Right lung (tissue), 10 donors: ENCODE measurements at places on chromosomes 4 and X. TPM values are rescaled to one million over a fixed set of nuclear protein-coding genes. Genes with fewer than 3 reads are reported as not detected.

Gene IL1RAPL2
- 0.72 TPM for polyA plus RNA-seq

Gene GABRG1
- polyA plus RNA-seq: 0.67 TPM

Gene SPANXB1
- polyA plus RNA-seq: not detected

Gene CXCL1
- 0.84 TPM for polyA plus RNA-seq

- no peak for DNase-seq
These were observed 210.7 kb upstream of the EOLA2 start for GRCh38 chrX:150148749-150149672.

- DNase-seq: peak; percentile 64
These were observed 627.0 kb downstream of the BCOR start for GRCh38 chrX:39470588-39471407.

- DNase-seq: no peak
These were observed 150.4 kb upstream of the PCDH10 start for GRCh38 chr4:132998585-132999230.

DNA sequence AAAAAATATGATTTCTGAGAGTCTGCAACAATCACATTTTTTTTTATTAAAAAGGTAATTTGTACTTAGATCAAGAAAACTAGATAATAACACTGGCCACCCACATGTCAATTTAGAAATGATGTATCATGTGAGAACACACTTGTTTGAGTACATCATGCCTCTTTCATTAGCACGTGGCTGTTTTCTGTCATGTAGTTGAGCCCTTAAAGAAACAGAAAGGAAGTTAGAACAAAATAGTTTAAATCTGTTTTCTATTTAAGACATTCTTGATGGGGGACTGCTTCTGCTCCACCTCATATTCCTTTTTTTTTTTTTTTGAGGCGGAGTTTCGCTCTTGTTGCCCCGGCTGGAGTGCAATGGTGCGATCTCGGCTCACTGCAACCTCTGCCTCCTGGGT is 207.5 kb downstream of the NSUN7 start:
- DNase-seq: no peak

- DNase-seq: no peak
These were observed 35.9 kb downstream of the MOB1B start for GRCh38 chr4:70938086-70938485.

GRCh38 chr4:30832639-30833038 is 112.5 kb downstream of the PCDH7 start:
- DNase-seq: no peak

DNA sequence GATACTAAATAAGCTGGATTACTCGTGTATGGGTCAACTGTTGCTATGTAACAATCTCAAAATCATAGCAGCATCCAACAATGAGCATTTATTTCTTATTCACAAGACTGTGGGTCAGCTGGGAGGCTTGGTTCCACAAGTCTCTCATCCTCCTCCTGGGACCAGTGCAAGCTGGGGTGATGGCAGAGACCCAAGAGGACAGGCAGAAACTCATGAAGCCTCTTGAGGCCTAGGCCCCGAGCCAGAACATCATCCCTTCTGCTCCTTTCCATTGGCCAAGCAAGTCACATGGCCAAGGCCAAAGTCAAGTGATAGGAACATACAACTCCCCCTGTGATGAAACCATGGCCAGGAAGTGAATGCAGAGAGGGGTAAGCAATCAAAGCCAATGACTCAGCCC is 422.1 kb downstream of the BCOR start:
- DNase-seq: no peak

GRCh38 chr4:125020089-125021034 is 294.4 kb upstream of the FAT4 start:
- no peak for DNase-seq

DNA sequence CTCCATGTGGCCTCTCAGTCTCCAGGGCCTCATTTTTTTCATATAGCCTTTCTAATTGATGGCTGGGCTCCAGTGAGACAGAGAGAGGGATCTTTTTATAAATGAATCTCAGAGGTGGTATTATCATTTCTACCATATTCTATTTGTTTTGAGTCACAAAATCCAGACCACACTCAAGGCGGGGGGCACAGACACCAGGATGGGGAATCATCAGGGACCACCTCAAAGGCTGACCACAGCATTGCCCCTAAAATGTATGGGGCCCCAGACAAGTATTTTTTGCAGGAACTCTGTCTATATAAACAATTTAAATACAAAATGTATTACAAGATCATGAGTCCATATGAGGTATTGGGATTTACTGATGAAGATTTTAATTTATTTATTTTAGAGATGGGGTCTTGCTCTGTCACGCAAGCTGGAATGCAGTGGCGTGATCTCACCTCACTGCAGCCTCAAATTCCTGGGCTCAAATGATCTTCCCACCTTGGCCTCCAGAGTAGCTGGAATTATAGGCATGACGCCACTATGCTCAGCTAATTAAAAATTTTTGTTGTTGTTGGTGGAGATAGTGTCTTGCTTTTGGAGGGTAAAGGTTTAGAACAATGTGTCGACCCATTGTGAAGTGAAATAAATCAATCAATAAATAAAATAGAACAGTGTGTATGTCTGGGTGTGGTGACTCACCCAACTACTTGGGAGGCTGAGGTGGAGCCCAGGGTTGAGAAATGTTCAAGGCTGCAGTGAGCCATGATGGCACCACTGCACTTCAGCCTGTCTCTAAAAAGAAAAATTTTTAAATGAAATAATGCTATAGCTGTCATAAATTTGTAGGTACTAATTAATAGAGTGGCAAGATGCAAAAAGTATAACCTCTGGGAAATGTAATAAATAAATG is 29.4 kb downstream of the WDR13 start:
- no peak for DNase-seq
